ENCODE measurements at places on chromosomes 13 and 19.

- DNase-seq: no peak
Observed at GRCh38 chr13:112743451-112744167, 53.8 kb downstream of the ATP11A start.

GRCh38 chr19:55452749-55453346 lies 8.6 kb downstream of the ISOC2 start:
- peak; percentile 92 for DNase-seq

DNA sequence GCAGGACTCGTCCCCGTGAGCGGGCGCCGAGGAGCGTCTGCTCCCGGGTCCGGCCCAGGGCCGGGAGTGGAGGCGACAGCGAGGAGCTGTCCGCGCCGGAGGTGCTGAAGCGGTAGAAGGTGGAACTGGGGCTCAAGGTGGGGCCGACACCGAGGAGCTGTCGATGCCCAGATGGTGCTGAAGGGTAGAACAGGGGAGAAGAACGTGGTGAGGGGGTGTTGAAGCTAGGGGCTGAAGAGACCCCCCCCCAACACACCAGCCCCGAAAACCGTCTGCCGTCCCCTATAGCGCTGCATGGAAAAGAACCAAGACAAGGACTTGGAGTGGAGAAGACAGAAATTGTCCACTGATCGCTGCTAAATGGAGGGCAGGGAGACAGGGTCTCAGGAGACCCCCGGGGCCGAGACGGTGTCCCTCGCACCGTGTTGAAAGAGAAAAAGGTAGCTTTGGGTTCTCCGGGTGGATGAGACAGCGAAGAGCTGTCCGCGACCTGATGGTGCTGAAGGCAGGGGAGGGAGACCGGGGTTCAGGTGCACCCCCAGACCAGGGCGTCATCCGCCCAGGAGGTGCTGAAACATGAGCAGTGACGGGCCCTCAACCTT lies 7.1 kb upstream of the PDE4C start:
- DNase-seq: no peak

- peak; percentile 33 for DNase-seq
Observed at GRCh38 chr13:31416066-31416465, 216.3 kb downstream of the B3GLCT start.

DNA sequence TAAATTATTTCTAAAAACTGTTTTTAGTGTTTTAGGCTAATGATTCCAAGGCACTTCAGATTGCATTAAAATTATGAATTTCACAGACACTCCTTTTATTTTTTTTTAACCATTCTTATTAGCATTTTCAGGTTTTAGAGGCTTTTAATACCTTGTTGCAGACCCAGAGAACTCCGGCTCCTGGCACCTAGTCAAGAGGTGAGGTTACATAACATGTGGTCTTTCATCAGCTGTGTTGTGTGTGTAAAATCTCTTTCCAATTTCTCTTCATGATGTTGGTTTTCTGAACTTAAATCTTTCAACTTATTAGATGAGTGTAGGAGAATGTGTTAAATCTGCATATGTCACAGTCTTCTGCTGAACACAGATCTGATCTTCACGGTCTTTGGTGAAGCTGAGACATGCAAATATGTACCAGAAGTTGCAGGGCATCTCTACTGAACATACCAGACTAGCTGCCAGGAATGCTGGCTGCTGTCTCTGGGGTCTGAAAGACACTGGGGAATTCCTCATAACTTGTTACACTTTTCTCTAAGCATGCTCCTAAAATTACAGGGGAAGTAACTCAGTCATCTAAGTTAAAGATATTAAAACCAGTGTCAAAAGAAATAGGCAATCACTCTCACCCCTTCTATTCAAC lies 1165.3 kb downstream of the EFNB2 start:
- DNase-seq: no peak

- no peak for DNase-seq
Observed at GRCh38 chr19:42553292-42554045, 25.2 kb upstream of the CEACAM1 start.

- DNase-seq: peak; percentile 59
Observed at GRCh38 chr13:113029487-113030258, 60.7 kb downstream of the MCF2L start.

DNA sequence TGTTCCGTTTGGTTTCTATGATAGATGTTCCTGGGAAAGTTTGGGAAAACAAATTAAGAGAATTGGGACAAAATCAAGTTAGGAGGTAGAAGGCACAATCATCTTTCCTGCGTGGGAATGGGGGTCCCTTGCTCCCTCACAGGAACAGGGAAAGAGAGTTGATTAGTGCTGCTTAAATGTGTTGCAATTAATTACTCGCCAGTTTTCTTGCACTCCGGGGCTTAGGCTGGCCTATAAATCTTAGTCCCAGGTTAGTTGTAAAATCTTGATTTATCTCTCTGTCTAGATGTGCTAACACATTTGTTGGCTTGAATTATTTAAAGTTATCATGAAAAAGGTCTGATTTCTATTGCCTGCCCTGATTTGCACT lies 10.1 kb downstream of the B3GLCT start:
- no peak for DNase-seq

- no peak for DNase-seq
Observed at GRCh38 chr13:42477596-42478190, 96.3 kb upstream of the TNFSF11 start.

- DNase-seq: no peak
Observed at GRCh38 chr19:10744801-10745293, 27.0 kb downstream of the DNM2 start.

DNA sequence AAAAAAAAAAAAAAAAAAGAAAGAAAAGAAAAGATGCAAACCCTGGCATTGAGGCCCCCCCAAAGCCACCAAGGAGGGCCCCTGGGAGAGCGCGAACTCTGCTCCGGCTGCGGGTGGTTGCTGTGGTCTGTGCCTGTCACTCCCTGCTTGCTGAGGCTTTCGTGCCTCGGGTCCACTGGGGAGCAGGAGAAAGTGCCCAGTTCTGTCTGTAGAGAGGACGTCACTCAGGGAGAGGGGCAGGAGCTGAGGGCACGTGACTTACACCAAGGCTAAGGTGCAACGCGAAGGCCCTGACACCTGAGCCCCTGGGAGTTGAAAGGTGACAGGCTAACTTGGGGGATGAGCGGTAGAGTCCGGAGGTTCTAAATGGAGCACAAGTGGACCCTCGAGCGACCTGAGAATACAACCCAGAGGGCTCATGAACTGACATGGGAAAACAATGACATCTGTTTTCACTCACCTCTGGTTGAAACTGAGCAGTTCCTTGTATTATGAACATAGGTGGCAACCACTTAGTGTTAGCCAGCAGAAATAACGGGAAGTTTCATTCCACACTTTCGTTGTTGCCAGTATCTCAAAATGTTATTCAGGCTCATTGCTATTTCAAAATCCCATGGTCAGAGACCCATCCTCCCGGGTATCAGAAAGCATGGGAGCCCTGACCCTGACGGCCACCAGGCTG lies 69.2 kb upstream of the TM9SF2 start:
- DNase-seq: no peak

DNA sequence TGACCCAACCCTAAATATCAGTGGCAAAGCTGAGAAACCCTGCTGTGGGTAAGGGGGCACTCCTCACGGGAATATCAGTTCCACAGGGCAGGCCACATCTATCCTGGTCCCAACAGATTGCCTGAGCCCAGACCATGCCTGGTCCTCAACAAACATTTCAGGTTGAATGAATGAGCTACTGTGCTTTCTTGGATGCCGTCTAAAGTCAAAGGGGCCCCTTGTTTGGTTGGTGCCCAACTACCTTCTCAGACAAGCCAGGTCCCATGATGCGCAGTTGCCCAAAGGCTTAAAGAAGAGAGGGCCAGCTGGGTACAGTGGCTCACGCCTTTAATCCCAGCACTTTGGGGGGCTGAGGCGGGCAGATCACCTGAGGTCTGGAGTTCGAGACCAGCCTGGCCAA lies 2.4 kb downstream of the DPP9 start:
- DNase-seq: no peak

DNA sequence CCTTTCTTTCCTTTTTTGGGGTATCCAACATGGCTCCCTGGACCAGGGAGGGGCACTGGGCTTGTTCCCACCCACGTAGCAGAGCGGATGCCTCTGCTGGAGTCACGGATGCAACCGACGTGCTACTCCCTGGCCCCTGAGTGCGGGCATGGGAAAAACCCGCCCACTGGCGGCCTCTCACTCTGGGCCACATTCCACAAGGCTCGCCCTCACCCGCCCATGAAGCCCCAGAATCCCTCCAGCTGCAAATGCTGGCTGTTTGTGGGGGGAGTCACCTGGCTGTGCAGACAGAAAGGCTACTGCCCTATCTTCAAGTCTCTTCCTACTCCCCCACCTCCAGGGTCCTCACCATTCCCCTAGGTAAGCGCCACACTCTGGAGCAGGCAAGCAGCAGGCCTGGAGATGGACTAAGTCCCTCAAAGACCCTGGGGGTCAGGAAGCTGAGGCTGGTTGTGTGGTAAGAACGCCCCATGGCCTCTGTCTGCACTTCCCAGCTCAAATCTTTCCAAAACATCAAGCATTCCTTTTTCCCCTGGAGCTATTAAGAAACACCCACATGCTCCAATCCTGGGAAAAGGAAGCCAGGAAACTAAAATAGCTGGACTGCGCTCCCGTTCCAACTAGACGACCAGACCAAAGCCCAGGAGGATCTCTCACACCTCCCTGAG lies 17.9 kb upstream of the EPHX3 start:
- no peak for DNase-seq

DNA sequence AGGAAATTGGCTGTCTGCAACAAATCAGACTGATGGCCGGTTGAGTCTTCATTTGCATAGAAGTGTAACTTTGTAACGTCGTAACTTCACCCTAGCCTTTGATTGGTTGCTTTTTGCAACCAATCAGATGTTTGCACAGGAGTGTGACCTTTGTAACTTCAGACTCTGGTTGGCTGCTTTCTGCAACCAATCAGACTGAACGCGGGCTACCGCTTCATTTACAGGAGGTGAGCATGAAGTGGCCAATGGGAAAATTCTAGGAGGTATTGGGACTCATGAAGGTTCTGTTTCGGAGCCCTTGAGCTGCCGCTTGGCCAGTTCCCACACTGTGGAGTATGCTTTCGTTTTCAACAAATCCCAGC lies 441 bp upstream of the ZNF559 start:
- no peak for DNase-seq

DNA sequence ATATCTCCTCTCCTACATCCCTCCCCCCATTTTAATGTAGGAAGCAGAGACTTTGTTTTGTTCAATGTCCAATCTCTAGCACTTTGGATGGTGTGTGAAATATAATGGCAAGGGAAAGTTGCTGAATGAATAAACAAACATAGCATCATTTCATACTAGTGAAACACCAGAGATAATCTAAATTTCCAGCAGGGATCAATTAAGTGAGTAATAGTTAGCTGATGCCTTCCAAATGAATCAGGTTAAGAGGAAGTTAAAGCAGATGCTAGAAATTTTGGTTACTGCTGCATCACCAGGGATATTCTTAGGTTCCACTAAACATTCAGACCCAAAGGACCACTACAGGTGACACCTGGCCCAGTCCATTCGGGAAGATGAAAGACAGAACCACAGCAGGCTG lies 8.1 kb downstream of the MRPS31 start:
- no peak for DNase-seq

- no peak for DNase-seq
Observed at GRCh38 chr13:73251626-73252265, 192.9 kb downstream of the KLF5 start.

DNA sequence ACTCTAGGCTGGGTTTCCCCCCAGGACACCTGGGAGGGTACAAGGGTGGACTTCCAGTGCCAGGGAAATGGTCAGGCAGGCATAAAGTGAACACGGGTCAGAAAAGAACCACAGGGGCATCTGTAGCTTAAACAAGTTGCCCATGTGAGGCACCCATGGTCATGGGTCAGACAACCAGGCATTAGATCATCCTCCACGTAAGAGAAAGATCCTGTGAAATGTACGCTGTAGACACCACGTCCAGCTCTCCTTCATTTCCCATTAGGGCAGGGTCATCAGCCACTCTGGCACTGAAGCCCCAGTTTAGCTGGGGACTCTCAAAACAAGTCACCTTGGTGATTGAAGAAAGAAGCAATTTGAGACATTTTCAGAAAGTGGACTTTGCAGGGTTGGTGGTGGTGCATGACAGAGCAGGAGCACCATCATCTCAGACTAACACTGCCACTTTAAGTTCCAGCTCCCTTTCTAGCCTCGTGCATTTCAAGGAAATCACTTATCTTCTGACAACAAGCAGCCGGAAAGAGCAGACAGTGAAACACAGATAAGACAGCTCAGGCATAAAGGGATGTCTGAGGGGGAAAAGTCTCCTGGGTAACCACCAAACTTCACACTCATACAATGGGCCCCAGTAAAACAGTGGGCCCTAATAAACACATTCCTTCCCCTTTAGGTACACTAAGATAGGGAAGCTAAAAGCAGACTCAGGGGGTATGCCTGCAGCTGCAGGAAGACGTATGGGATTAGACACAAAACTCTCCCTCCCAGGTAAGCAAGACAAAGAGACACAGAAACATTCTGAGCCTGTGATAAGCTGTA lies 16.1 kb upstream of the SIGLEC6 start:
- no peak for DNase-seq

- DNase-seq: no peak
Observed at GRCh38 chr19:16824658-16825311, 4.4 kb upstream of the SIN3B start.

- DNase-seq: no peak
Observed at GRCh38 chr19:51621178-51621577, 9.0 kb downstream of the SIGLEC5 start.
